ENCODE measurements at places on chromosomes 11 and 22.

DNA sequence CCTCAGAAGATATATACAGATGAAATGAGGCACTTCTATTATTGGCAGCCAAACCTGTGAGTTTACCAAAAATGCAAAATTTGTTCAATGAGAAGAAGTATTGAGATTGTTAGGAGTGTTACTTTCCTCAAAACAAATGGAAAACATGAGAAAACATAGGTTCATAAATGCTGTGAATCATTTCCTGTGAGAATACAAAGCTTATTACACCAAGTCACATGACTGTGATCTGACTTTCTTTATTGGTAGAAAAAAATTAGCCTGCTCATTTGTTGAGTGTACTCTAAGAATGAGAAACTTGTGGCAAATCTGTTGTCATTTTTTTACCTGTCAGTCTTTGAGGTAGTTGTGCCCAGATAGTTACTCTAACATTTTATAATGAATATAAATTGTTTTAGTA lies 215.1 kb downstream of the TMEM135 start:
- no peak for DNase-seq

DNA sequence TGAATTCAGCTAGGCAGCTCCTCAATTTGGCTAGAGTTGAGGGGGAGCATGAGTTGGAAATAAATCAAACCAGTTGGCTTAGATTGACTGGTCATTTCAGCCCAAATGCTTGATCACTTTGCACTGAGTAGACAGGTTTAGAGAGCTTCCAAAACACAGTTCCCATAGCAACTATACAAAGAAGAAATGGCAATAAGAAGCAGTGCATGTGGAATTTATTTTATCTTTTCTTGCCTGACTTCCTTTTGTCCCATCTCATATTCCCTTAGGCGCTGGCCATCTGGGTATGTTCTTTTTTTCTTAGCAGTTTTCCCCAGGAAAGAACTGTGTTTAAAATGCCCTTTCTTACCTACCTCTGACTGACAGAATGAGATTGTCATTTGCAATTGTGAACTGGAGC lies 38.7 kb upstream of the C11orf87 start:
- no peak for DNase-seq

DNA sequence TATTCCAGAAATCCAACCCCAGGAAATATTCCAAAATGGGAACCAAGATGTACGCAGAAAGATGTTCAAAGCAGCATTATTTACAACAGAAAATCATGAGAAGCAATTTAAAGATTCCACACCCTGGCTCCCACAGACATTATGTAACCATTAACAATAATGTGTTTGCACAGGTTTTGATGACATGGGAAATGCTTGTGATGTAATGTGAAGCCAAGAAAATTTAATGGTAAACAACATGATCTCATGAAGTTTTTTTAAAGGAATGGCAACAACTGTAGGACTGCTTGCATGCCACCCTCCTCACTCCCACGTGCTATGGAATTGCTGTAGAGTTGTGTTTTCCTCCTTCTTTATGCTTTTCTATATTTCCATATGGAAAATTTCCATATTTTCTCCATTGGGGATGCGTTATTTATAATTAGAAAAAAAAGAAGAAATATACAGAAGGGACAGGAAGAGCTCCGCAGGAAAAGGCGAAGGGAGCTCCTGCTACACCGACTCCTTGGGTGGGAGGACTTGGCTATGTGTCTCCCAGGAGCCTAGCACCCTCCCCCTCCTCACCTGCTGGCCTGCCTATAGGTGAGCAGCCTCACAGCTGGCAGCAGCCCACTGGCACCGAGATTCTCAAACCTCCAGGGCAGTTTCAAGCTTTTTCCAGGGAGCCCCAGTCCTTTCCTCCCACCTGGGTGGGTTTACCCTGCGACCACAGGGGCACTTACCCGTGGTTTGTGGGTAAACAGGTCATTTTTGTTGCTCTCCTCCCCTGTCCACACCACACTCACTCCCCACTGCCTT lies 20.9 kb downstream of the LRFN4 start:
- no peak for DNase-seq

- no peak for DNase-seq
These were observed 34.1 kb upstream of the GRAMD4 start for GRCh38 chr22:46586123-46586519.

DNA sequence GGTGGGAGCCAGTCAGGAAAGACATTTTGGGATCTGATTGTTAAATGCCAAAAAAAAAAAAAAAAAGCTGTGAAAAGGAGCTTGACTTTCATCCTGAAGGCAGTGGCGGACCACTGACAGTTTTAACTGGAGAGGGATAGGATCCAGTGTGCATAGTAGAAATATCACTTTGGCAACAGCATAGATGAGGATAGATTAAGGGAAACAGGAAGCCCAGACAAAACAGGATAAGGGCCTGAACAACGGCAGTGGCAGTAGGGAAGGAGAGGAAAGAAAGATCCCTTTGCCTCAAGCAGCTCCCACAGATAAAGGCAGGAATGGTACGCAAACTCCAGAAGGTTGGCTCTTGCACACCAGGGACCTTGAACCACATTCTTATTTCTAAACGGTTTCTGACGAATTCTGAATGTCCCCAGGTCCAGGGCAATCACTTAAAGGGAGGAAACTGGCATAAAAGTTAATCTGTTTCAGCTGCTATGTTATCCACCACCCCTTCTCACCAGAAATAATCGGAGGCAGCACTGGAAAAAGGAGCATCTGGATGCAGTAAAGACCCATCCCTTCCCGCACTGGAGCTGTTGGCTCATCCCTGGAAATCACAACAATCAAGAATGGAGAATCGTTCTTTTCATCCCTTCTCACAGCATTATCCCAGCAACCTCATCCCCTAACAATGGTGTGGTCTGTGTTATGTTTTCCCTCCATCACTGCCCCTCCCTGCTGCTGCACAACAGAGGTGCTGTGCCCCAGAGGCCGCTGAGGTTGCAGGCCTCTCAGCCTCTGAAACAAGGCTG lies 99.1 kb downstream of the GAB2 start:
- no peak for DNase-seq

- DNase-seq = peak; percentile 27
These were observed 566 bp downstream of the DDB1 start for GRCh38 chr11:61332281-61332796.

DNA sequence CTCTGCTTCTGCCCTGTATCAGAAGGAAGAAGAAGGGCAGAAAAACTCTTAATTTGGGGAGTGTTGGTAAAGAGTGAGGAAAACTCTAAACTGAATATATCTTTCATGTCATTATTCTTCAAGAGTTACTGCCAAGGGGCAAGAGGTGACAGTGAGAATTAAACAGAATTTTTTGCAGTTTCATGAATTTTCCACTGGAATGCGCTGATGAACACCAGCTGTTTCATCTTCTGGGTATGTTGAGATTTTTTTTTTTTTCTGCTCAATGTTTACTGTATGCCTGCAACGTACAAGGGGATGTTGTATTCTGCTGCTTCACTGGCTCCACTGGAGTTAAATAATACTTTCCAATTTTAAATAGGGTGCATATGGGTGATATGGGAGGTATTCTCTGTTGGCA lies 117.8 kb downstream of the FAM76B start:
- no peak for DNase-seq

- DNase-seq = no peak
These were observed 135.6 kb downstream of the SBF2 start for GRCh38 chr11:10158461-10158860.

- DNase-seq = peak; percentile 7
These were observed 5.7 kb downstream of the PANX2 start for GRCh38 chr22:50175921-50176849.

- DNase-seq = no peak
These were observed 731.5 kb downstream of the NTM start for GRCh38 chr11:132101881-132102280.

DNA sequence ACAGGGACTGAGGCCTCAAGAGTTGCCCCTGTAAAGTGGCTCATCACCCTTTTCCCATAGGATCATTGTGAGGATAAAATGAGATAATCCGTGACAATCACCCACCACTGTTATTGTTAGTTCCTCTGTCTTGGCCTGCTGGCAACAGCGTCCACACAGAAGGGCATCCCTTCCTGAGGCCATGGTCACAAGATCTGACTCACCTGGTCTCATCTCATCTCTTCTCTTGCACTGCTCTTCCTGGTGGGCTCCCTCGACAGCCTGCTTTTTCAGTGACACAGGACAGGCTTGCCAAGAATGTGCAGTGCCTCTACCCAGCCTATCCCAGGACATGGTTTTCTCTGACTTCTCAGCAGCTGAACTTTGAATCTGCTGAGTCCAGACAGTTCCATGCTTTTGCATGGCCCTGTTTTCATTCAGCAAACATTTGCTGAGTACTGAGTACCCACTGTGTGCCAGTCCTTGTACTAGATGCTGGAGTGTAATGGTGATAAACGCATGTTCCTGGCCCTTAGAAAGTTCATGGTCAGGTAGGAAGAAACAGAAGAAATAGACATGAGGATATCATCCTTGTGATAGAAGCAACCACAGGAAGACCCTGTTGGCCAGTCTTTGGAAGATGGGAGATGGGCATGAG lies 3.3 kb downstream of the STX3 start:
- no peak for DNase-seq

Data from activated CD4-positive, alpha-beta T cell treated with anti-CD3 and anti-CD28 coated beads for 36 hours (primary cell).